NCI-H1436 (cell line): ENCODE measurements at places on chromosomes 16 and 17.

- DNase-seq, result no peak
Observed at GRCh38 chr16:87371261-87371866, 12.2 kb downstream of the FBXO31 start.

GRCh38 chr17:17019430-17019762 is 22.9 kb upstream of the MPRIP start:
- DNase-seq, result no peak

DNA sequence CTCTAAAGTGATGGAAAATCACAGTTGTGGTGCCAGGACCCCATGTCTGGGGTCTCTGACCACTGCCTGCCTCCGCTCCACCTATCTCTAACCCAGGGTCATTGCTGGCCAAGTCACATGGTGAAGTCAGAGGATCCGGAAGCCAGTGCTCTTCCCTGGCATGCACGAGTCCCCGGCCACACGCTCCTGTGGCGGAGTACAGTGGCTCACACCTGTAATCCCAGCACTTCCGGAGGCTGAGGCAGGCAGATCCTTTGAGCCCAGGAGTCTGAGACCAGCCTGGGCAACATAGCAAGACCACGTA is 21.5 kb upstream of the RBFOX3 start:
- no peak for DNase-seq

GRCh38 chr16:20868890-20869289 is 31.3 kb downstream of the DCUN1D3 start:
- DNase-seq, result no peak

DNA sequence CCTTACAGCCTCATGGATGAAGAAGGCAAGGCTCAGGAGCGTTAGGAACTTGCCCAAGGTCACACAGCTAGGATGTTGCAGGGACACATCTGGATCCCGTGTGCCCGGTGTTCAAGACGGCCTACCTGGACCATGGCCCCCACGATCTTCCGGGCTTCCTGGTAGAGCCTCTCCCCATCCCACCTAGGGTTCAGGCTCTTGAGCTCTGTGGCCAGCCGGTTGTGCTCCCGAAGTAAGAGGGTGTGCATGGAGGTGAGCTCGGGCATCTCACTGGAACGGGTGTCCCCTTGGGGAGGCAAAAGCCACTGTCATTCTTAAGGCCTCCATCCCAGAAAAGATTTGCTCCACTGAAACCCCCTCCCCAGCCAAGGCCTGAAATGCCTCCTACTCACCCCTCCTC is 5.3 kb downstream of the MPO start:
- no peak for DNase-seq

DNA sequence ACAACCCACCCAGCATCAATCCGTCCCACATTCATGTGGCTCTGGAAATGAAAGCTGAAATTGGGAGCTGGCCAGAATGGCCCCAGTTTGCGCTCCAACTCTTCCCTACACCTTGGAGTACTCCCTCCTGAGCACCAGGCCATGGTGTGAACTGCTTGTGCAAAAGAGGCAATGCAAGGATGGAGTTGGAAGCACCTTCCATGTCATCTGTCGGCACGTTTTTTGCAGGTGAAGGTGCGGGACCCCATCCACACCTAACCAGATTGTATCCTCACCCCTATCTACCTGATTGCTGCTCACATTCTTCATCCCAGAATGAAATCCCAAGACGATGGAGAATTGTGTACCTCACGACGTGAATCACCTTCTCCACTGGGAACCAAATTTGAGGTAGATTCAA is 136.6 kb upstream of the WSB1 start:
- no peak for DNase-seq

DNA sequence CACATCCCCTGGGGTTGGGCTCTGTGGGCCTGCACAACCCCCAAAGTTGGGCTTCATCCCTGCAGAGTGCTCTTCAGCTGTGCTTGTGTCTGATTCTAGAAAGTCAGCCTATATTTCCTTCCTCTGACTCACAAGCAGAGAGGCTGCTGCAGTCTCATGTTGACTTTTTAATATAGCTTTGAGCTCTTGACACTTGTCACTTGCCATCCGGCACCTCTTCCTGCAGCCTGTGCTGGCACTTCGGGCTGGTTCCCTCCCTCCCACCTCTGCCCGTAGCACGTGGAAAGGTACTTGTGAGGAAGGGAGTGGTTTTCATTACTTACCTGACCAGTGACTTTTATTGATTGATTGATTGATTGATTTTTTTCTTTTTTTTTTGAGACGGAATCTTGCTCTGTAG is 19.0 kb upstream of the JPT2 start:
- no peak for DNase-seq

DNA sequence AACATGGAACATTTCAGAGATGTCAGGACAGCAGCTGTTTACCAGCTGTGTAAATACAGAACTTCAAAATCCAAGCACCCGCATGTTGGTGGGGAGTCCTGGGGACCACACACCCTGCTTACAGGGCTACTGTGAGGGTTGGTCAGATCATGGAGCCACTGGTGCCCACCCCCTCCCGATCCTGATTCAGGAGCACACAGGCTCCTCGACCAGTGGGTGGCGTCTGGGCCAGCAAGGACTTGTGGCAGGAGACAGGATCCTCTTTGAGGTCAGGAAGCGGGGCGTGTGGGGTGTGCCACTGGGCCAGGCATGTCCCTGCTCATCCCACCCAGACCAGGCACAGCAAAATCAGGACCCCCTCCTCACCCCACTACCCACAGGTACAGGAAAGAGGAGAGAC is 83.6 kb downstream of the SDK2 start:
- DNase-seq, result no peak

GRCh38 chr17:40541873-40542557 is 23.3 kb downstream of the CCR7 start:
- peak; percentile 75 for DNase-seq

GRCh38 chr17:76633628-76634328 is 9.8 kb downstream of the ST6GALNAC1 start:
- no peak for DNase-seq

- DNase-seq, result no peak
Observed at GRCh38 chr17:31448467-31449077, 57.1 kb downstream of the RAB11FIP4 start.
